ENCODE measurements at places on chromosomes 12 and 14.

- DNase-seq, result no peak
Measured at GRCh38 chr14:101402936-101403660, 158.2 kb upstream of the DIO3 start.

DNA sequence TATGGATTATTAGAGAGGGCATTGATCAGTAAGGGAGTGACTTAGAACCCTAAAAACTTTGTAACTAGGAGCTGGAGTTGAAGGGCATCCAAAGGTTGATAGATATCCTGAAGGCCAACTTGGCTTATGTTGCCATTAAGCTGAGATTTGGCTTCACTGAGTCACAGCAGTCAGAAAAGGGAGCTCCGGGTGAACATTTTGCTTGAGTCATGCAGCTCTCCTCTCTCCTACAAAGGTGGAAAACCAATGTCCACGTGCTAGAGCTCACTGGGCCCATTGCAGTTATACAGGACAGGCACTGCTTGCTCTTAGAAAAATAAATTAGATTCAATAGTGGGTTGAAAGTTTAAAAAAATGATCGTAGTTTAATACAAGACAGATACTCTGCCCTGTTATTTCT, 87.3 kb upstream of the LRIG3 start:
- no peak for DNase-seq

GRCh38 chr14:104102282-104102914, 16.9 kb downstream of the ASPG start:
- no peak for DNase-seq

DNA sequence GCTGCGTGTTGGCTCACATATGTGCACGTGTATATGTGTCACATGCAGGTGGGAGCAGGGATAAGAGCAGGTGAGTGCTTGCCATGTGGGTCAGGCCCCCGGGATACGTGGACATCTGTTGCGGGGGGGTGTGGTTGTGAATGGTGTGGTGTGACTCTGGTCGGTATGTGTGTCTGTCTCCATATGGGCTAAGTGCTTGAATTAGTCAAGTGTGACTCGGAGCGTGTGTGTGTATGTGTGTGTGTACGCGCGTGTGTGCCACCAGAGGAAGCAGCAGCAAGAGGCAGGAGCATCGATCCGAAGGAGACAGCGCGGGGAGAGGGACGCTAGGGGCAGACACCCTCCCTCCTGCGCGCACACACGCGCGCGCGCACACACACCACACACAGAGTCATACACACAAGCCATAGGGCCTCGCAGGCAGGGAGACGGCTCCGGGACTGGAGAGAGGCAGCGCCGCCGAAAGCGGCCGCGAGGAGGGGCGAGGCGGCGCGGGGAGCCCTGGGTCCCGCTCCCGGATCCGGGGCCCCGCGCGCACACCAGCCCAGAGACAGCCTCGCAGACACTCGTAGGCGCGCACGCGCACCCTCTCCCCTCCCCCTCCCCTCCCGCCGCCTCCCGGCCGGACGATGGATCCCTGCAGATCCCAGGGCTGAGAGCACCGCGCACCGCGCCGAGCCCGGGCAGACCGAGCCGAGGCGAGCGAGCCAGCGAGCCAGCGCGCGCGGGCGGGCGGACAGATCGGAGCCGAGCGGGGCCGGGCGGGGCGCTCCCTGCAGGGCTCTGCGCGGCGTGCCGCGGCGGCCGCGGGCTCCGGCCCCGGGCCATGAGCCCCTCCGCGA, at the start of gene ASIC1:
TSS of gene ASIC1 (plus strand) at position 597 of the 842 bp plus-strand sequence. CDS start 1,171 bp downstream, outside the sequence.
- DNase-seq, result peak; percentile 68

- DNase-seq, result no peak
Measured at GRCh38 chr12:690466-690865, 27.2 kb upstream of the NINJ2 start.

GRCh38 chr12:22986997-22987396, 362.0 kb downstream of the ETNK1 start:
- DNase-seq, result no peak

DNA sequence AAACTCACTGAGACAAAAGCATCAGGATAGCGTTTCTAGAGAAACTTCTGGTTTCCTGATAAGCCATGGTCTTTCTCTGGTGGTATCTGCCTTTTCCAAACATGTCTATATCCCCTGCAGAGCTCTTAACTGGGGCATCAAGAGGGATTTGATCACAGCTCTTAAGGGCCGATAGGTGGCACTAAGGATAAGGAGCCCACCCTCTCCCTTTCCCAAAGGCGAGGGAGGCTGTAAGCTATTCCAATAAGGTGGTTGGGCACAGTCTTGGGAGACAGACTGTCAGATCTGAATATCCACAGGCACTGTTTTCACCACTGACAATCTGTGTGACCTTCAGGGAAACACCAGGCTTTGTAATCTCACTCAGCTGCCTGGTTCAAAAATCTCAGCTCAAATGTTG, 206.0 kb downstream of the ADGRD1 start:
- DNase-seq, result no peak

DNA sequence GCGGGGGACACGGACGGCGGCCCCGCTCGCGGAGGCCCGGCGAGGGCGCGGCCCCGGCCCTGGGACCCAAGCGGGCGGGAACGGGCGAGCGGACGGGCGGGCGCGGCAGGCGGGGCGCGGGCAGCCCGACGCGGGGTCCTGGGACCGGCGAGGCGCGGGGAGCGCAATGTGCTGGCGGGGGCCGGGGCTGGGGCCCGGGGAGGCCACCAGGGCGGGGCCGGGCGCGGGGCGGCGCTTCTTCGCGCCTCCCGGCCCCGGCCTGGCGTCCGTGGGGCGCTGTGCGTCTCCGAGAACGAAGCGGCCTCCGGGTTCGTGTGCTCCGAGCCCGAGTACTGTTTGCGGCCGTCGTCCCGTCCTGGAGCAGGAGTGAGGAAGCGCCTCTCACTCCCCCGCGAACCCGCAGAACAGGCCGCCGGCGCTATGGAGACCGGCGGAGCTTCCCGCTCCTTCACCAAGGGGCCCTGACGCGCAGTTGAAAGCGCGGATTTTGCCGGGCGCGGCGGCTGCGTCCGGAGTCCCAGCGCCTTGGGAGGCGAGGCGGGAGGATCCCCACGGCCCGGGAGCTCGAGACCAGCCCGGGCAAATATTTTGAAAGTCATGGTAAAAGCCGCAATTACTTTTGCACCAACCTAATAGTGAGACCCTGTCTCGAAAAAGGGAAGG, 420 bp upstream of the ANKLE2 start:
- peak; percentile 76 for DNase-seq

DNA sequence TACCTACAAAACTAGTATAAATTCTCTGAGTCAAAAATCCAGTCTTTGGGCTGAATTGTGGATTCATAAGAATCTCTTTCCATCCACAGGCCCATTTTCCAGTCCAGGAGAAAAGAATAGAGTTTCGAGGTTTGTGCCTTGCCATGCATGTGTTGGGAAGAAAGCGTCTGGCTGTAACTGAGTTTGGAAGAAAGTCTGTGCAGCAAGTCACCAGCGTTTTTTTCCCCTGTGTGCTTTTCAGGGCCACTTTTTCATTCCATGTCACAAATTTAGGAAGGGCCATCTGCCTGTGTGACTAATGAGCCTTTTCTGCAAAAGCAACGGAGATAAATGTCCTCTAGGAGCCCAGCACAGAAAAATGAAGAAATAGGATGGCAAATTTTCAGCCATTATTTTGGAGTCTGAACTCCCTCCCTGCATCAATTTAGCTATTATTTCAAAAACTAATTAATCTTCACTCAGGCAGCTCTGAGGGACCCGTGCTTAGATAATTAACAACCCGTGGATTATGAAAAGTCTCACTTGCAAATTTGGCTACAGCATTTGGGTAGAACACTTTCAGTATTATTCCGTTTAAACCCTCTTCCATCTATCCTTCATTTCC, 261.5 kb downstream of the SUDS3 start:
- no peak for DNase-seq

GRCh38 chr12:6326316-6327228, 15.3 kb downstream of the TNFRSF1A start:
- no peak for DNase-seq

All from nucleus accumbens (tissue), 56 donors.